ENCODE measurements at places on chromosomes 11 and 22. TPM values are rescaled to one million over a fixed set of nuclear protein-coding genes. Genes with fewer than 3 reads are reported as not detected.

NXPE4 gene
- total RNA-seq, result not detected

HOATZ gene
- not detected for total RNA-seq

SLC22A12 gene
- not detected for total RNA-seq

APOC3 gene
- not detected for total RNA-seq

UPK3A gene
- not detected for total RNA-seq

DEAF1 gene
- 29.6 TPM for total RNA-seq

PSMA1 gene
- 148 TPM for total RNA-seq

NLRP14 gene
- not detected for total RNA-seq

EFCAB6 gene
- total RNA-seq, result 1.1 TPM

MUC2 gene
- total RNA-seq, result not detected

NRGN gene
- 0.30 TPM for total RNA-seq

EXPH5 gene
- 0.08 TPM for total RNA-seq
